ENCODE measurements at places on chromosomes 5 and 9.
A peak's percentile ranks its signal among the peaks of the same experiment; 100 is the strongest.

DNA sequence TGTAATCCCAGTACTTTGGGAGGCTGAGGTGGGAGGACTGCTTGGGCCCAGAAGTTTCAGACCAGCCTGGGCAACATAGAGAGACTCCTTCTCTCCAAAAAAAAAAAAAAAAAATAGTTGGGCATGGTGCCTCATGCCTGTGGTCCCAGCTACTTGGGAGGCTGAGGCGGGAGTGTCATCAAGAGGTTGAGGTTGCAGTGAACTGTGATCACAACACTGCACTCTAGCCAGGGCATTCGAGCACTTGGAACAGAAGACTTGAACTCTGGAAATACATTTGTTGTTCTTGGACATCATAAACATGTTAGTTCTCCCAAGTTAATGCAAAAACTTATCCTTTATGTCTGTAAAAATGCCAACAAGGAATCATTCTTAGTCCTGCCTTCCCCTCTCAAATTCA lies 29.6 kb downstream of the EHMT1 start:
- no peak for DNase-seq

DNA sequence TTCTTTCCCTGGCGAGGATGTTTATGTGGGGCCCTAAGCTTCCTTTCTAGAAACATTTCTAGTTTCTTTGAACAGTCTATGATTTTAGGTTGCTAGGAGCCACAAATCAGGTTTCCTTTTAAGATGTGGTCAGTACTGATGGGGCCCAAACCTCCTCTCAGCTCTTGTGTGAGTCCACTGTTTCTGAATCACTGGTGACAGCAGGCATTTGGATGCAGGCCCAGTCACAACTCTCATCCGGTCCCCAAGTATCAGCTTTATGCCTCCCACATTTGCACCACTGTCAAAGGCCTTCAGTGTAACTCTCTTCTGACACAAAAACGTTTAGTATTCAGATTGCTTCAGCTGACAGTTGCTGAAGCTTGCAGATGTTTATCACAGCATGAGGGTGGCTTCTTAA lies 7.8 kb downstream of the DMRT2 start:
- no peak for DNase-seq

GRCh38 chr5:21121213-21121612 lies 1133.2 kb upstream of the CDH18 start:
- DNase-seq = no peak

DNA sequence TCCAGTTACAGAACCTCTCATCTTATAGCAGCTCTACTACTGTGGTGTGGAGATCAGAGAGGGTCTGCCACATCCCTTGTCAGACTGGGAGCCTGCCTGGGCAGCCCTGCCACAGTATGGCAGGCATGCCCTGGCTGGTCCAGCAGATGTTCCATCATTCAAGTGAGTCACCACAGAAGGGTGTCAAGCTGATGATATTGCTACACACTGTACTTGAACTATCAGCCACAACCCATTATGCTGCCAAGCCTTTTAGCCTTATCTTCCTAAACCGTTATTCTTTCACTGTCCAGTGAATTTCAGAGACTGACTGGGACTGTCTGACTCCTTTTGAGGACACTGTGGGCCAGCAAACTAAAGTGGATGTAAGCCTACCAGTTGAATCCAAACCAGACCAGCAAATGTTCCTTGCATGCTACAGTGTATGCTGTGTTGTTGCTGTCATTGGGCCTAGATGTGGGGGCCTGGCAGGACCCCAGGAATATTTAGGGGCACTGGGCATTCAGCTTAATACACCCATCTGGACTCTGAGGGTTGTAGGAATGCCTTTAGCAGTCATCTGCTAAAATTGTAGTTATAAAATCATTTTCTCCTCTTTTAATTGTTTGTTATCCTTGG lies 202.6 kb downstream of the NR3C1 start:
- no peak for DNase-seq

DNA sequence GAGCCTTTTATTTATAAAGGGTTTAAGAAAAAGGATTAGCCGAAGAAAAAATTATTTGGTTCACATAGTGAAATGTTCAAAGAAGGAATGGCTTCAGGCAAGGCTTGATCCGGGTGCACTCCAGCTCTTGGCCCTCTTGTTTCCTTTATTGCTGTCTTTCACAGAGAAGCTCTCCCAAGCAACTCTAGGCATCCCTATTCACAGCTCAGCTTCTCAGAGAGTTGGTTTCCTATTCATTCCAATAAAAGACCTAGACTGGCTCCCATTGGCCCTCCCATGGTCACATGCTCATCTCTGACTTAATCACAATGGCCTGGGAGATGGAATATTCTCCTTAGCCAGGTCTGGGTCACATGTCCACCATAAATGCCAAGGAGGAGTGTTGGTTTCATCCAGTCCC lies 9.4 kb upstream of the FGFR4 start:
- DNase-seq = no peak

GRCh38 chr5:128201065-128201926 lies 117.7 kb downstream of the SLC12A2 start:
- DNase-seq = peak; percentile 75

DNA sequence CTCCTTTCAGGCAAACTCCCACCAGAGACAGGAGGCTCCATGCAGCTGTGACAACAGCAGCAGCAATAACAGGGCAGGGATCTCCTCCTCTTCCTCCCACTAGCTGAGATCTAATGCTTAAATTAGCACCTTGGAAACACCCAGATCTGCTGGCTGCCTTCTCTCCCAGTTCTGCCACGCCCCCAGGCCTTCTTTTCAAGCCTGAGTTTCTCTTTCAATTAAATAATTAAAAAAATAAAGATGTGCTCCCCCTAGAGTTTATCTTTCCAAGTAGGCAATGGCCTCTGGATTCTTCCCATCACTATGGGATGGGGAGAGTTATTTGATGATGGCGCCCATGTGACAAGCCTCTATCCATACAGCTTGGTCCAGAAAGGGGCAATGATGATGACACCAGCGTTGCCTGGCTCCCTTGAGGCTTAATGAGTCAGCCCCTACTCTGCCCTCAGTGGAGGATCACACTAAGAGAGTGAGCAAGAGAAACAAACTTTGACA lies 3.8 kb downstream of the FAM219A start:
- DNase-seq = no peak

GRCh38 chr5:9833871-9834270 lies 203.7 kb upstream of the TAS2R1 start:
- DNase-seq = no peak

DNA sequence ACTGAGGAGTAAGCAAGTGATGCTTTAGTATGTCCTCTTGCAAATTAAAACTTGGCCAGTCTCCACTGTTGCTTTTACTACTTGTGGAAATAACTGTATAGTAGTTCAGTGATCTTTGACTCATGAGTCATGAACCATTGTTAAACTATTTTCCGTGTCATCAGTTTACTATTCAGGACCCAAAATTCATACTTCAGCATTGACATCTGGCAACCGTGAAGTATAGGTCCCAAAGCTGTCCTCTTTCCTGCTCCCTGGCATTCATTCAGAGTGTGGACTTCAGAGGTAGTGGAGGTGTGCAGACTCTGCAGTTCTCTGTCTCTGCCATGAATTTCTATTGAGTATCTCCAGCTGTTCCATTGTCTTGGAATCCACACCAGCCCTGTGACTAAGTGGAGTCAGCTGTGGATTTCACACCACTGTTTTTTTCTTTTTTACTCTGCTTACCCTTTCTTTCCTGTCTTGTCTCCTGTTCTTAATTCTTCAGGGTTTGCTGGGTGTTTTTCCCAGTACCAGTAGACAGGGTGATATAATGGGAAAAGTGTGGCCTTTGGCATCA lies 7.5 kb downstream of the TDRD7 start:
- DNase-seq = no peak

- no peak for DNase-seq
Measured at GRCh38 chr9:109935406-109936087, 155.5 kb downstream of the PALM2AKAP2 start.
